ENCODE measurements at places on chromosomes 12 and 14.

DNA sequence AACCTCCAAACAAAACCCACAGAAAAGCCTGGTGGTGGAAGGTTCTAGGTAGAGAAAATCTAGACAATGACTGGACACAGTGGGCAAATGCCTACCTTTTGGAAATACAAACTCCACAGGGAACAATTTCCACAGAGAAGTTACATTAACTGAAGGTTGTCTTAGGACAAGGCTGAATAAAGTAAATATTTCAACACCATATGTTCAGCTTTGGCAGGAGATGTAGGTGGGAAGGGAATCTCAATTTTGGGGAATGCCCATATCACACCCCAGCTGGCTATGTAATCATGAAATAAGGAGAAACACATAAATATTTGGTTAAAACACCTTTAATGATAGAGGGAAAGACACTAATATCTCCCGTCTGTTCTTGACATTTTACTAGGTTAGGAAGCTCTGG lies 5.4 kb downstream of the SALL2 start:
- no peak for DNase-seq

- DNase-seq, result no peak
Observed at GRCh38 chr14:74245292-74245691, 6.0 kb downstream of the VSX2 start.

GRCh38 chr12:59080101-59080500 lies 159.8 kb upstream of the LRIG3 start:
- no peak for DNase-seq

DNA sequence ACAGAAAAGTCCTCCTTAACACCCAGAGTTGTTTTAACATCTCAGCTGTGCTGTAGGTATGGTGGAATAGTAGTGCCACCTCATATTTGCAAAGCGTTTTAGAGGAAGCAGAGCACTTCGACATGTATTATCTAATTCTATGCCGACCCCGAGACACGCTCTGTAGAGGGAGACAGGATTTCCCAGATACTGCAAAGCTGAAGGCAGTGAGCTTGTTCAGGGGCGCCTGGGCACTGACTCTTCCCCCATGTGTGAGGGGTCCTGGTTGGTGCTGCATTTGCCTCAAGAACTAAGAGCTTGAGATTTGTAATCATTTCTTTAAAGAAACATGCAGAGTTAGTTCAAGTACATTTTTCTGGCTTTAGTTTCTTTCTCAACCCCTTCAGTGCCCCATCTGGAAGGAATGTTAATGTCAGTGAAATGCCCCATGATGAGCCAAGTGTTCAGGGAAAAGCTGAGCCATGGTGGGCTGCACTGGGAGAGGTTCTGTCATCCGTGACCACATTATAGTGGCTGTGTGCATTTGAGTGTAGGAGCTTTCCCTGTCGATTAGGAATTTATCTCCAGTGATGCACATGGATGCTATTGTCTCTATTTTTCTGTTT lies 66.3 kb downstream of the MBIP start:
- no peak for DNase-seq

DNA sequence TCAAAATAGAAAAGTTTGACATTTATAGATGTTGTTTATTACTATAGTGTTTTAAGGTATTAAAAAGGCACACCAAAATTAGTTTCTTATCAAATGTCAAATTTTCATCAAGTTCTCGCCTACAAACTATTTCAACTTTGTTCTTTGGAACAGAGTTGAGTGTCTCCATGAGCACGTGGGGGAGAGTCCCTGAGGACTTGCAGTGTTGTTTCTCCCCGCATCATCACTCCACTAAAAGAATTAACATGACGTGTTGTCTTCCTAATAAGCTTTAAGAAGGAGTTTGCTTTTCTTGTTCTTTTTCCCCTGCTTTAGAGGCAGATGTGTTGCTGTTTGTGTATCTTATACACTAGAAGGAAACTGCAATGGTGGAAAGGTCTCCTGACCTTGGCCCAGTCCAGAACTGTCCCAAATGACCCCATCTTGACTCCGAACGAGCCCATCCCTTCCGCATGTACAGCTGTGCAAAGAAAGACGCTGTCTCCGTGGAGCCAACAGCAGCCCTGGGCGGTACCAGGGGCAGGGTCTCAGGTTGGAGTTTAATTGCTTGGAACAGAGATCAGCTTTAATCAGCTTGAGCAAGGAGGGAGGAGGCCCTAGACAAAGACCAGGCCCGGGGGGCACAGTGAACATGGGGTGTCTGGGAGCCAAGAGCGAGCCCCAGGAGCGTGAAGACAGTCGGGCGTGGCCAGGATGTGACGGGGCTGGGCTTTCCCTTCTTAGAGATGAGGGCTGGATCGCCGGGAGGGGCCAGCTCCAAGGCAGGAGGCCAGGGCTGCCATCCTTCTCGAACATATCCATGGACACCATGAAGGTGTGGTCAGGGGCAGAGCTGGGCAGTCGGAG lies 215.4 kb upstream of the RTL1 start:
- DNase-seq, result no peak

Measured in skeletal muscle cell (primary cell).